Natural killer cell treated with Interleukin-12 subunit alpha and Interleukin-12 subunit beta and Interleukin-15 and Interleukin-18, amount 100 ng/mL, for 72 hours (primary cell): ENCODE measurements at places on chromosomes 6 and 20. TPM values are rescaled to one million over a fixed set of nuclear protein-coding genes. Genes with fewer than 3 reads are reported as not detected.

DNA sequence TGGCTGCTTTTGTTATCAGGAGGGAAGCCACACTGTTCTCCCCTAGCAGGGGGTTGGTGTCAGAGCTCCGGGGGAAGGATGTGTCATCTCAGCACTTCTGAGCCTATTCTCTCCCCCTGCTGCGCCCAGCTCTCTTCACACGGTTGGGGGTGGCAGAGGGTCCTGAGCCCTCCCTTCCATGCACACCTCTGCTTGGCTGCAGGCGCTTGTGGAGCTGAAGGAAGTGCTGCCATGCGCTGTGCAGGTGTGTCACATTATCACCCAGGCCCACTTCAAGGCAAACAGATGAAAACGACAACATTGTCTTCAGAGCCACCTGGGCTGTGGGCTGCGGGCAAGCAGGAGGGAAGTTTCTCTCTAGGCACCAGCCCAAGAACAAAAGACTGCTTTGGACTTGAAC lies 263.4 kb downstream of the BMP7 start:
- DNase-seq: no peak
- H3K4me3 ChIP-seq: no peak overlapping the region
- H3K27me3 ChIP-seq: peaks cover 11% of the 10 kb centered on the region
- H3K27ac ChIP-seq: no peak overlapping the region

DNA sequence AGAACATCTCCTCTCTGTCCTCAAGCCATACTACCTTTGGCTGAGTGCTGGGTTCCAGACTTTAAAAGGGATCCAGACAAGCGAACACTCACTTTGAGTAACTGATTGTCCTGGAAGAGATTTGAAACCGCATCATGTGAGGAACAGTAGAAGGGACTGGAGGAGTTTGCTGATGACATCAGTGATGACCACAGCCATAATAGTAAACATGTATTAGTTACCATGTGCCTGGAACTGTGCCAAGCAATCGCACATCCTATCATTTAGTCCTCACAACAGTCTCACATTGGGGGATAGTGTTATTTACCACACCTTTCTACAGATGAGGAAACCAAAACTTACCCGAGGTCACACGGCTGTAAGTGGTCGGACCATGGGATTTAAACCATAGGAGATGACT lies 39.8 kb downstream of the ARMC2 start:
- H3K27ac ChIP-seq: no peak overlapping the region
- no peak for DNase-seq
- H3K4me3 ChIP-seq: no peak overlapping the region
- no peaks in the 10 kb centered on the region for H3K36me3 ChIP-seq
- peaks cover 9% of the 10 kb centered on the region for H3K4me1 ChIP-seq

GRCh38 chr6:15443119-15443830 lies 197.4 kb downstream of the JARID2 start:
- H3K36me3 ChIP-seq: no peaks in the 10 kb centered on the region
- peaks cover 60% of the 10 kb centered on the region for H3K4me1 ChIP-seq
- H3K27ac ChIP-seq: peak overlapping the region; percentile 42
- DNase-seq: no peak

- DNase-seq: no peak
- H3K36me3 ChIP-seq: no peaks in the 10 kb centered on the region
- H3K4me3 ChIP-seq: no peak overlapping the region
- H3K4me1 ChIP-seq: peaks cover 5% of the 10 kb centered on the region
These were observed 39.7 kb upstream of the CARMIL1 start for GRCh38 chr6:25239498-25239897.

Gene OTOR
- total RNA-seq: not detected

DNA sequence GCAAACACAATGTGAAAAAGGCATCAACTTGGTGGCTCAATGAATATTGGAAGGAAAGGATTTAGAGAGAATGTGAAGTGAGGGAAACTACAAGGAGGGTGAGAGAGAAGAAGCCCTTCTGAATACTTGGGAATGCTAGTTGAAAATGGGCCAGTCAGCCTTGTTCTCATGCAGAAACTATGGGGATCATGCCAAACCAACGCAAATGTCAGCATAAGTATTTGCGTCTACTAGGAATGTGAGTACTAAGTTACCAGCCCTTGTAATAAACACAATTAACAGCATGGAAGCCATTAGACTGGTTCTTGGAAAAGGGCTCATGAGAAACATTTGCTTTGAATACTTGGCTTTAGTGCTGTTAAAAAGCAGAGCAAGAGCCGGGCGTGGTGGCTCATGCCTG lies 54.9 kb upstream of the AIG1 start:
- H3K4me1 ChIP-seq: no peaks in the 10 kb centered on the region
- H3K27ac ChIP-seq: no peak overlapping the region
- no peaks in the 10 kb centered on the region for H3K36me3 ChIP-seq
- no peak overlapping the region for H3K4me3 ChIP-seq
- no peak for DNase-seq
- peaks cover 28% of the 10 kb centered on the region for H3K27me3 ChIP-seq

Gene PCK1
- total RNA-seq: not detected

DNA sequence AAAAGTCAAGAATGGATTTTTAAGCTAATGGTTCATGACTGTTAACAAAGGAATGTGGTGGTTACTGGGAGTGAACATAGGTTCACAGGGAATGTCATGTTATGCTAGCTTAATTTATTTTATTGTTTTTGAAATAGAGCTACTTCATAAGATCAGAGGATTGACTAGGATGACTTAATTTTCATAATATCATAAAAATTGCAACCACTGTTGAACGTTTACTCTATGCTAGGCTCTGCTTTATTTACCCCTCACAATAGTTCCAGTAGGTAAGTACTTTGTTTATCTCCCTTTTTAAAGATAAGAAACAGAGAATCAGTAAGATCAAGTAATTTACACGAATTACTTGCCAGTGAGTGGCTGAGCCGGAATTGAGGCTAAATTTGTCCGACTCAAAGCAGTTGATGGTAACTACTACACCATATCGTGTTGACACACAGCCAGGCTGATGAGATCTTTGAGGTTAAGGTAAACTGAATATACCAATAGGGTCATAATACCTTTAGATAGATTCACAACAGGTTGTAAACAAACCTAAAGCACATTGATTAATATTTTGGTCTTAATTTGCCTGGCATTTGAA lies 194.6 kb upstream of the CITED2 start:
- no peak for DNase-seq
- H3K36me3 ChIP-seq: no peaks in the 10 kb centered on the region
- no peak overlapping the region for H3K4me3 ChIP-seq
- H3K27ac ChIP-seq: no peak overlapping the region
- no peaks in the 10 kb centered on the region for H3K4me1 ChIP-seq

GRCh38 chr6:10521104-10521808 lies at the start of gene GCNT2:
TSS of gene GCNT2 (plus strand) at chr6:10521351. CDS start at chr6:10528912, 7,561 bp downstream.
- no peaks in the 10 kb centered on the region for H3K36me3 ChIP-seq
- no peak for DNase-seq
- H3K4me3 ChIP-seq: no peak within 1 kb of the TSS
- H3K27me3 ChIP-seq: peaks cover 23% of the 10 kb centered on the region

- DNase-seq: no peak
- no peaks in the 10 kb centered on the region for H3K36me3 ChIP-seq
- H3K27ac ChIP-seq: peak overlapping the region; percentile 57
- H3K4me3 ChIP-seq: no peak overlapping the region
- no peaks in the 10 kb centered on the region for H3K4me1 ChIP-seq
These were observed 11.1 kb upstream of the NOTCH4 start for GRCh38 chr6:32234934-32235333.

DNA sequence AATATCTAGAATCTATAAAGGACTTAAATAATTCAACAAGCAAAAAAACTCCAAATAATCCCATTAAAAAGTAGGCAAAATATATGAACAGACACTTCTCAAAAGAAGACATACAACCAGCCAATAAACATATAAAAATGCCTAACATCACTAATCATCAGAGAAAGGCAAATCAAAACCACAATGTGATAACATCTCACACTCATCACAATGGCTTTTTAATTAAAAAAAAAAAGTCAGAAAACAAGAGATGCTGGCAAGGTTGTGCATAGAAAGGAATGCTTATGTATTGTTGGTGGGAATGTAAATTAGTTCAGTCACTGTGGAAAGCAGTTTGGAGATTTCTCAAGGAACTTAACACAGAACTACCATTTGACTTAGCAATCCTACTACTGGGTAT lies 979.6 kb upstream of the MAP3K7 start:
- no peaks in the 10 kb centered on the region for H3K4me1 ChIP-seq
- H3K27ac ChIP-seq: no peak overlapping the region
- H3K36me3 ChIP-seq: no peaks in the 10 kb centered on the region
- no peak overlapping the region for H3K4me3 ChIP-seq
- H3K27me3 ChIP-seq: no peaks in the 10 kb centered on the region

DNA sequence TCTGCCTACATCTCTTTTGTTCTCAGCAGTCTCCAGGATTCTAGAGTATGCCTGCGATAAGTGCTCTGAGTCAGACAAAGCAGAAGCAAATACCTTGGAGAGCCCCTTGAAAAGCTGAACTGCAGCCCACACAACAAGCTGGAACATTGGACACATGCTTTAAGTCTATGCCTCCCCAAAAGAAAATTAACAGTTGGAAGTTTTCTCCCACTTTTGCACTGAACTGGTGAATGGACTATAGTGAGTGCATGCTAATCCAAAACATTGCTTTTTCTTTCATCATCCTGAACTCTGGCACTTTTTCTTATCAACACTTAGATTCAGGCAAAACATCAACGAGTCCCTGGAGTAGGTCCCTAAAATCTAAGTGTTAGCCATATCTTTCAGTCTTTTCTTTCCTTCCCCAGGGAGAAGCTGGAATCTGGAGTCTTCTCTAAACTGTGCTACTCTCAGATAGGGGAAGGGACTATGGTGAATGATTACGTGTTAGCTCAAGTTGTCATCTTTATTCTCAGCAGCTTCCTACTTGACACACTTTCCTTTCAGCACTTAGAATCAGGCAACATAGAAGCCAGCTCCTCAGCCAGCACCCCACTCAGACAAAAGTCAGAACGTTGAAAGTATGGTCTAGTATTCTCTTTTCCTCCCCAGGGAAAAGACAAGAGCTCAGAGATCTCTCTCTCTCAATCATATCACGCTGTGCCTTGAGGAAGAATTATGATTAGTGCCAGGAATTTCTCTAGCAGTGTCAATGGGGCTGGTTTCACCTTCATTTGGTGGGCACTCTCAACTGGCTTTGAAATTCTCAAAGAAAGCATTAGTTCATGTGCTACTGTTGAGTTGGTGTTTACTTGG lies 811.0 kb upstream of the GJE1 start:
- DNase-seq: no peak
- no peaks in the 10 kb centered on the region for H3K36me3 ChIP-seq
- no peak overlapping the region for H3K4me3 ChIP-seq
- no peak overlapping the region for H3K27ac ChIP-seq
- H3K4me1 ChIP-seq: peaks cover 3% of the 10 kb centered on the region

- H3K27ac ChIP-seq: no peak overlapping the region
- no peak overlapping the region for H3K4me3 ChIP-seq
- no peaks in the 10 kb centered on the region for H3K4me1 ChIP-seq
- H3K27me3 ChIP-seq: no peaks in the 10 kb centered on the region
- no peaks in the 10 kb centered on the region for H3K36me3 ChIP-seq
These were observed 415.1 kb downstream of the PLCB1 start for GRCh38 chr20:8547035-8547650.

GRCh38 chr20:63124782-63125580 lies 91.0 kb downstream of the YTHDF1 start:
- DNase-seq: peak; percentile 37
- no peak overlapping the region for H3K27ac ChIP-seq
- no peaks in the 10 kb centered on the region for H3K4me1 ChIP-seq
- H3K36me3 ChIP-seq: no peaks in the 10 kb centered on the region
- no peak overlapping the region for H3K4me3 ChIP-seq

Gene C4A
- 4.4 TPM for total RNA-seq
